ENCODE measurements at places on chromosomes 5 and 9.

DNA sequence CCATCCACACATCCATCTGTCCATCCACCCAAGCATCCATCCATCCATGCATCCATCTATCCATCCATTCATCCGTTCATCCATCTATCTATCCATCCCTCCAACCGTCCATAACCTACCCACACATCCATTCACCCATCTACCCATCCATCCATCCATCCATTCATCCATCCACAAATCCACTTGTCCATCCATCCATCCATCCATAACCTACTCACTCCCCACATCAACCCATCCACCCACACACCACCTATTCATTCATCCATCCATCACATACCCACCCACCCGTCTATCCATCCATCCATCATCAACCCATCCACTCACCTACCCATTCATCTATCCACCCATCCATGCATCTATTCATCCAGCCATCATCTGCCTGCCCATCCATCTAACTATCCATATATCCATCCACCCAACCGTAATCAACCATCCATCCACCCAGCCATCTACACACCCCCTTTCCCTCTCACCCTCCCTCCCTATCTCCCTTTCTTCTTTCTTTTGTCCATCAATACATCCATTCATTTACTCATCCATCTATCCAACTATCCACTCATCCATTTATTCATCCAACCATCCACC, 43.6 kb upstream of the CLPTM1L start:
- DNase-seq, result no peak

DNA sequence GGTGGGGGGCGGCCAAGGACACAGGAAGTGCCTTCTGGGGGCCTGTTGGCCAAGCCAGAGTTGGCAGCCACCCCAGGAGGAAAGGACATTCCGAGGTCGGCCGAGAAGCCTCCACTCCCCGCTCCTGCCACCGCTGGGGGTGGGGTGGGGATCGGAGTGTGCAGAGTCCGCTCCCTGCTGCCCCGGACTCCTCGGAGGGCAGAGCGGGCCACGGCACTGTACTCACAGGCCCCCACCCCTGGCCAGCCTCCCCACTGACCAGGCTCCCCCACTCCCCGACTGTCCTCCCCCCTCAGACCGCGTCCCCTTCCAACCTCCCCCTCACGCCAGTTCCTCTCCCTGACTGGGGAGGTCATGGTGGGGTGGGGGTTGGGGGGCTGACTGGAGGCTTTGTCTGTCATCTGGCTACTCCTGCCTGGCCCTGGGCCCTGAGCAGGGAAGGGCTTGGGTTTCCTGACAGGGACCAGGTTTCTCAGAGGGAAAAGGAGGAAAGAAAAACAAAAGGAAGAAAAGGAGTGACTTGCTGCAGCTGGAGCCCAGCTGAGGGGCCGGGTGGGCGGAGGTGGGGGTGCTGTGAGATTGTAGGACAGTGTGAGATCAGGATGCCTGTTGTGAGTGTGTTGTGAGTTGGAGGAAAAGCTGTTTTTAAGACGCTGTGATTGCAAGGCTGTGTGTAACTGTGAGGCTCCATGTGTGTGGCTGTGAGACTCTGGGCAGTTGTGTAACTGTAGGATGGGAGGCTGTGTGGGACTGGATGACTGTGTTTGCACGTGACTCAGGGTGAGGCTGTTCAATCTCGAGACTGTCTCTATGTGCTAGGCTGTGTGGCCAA, 29.7 kb downstream of the CNTFR start:
- no peak for DNase-seq

- DNase-seq, result no peak
These were observed 484.0 kb downstream of the ZNF608 start for GRCh38 chr5:124262470-124262869.

- DNase-seq, result no peak
These were observed 13.7 kb downstream of the ADAMTSL1 start for GRCh38 chr9:18487611-18488010.

DNA sequence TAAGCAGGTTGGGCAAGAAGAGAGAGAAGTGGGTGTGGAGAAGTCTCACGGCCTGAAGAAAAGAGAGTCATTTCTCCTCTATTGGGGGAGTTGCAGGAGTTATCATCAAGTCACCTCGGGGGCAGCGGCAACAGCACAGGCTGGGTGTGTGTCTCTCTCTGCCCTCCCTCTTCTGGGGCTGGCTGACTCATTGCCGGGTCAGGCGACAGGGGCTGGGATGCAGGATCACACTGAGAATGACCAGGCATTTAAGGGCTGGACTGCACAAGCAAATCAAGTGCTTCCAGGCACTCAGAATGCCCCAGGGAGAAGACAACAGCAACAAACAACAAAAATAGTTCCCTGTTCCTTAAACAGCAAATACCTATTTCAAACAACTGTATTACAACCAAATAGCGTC, 6.3 kb upstream of the EQTN start:
- no peak for DNase-seq

GRCh38 chr9:32010322-32010721, 374.1 kb upstream of the ACO1 start:
- no peak for DNase-seq

GRCh38 chr5:85484982-85485574, 1100.4 kb upstream of the EDIL3 start:
- DNase-seq, result no peak

GRCh38 chr9:108579757-108580439, 275.9 kb downstream of the ACTL7B start:
- no peak for DNase-seq

DNA sequence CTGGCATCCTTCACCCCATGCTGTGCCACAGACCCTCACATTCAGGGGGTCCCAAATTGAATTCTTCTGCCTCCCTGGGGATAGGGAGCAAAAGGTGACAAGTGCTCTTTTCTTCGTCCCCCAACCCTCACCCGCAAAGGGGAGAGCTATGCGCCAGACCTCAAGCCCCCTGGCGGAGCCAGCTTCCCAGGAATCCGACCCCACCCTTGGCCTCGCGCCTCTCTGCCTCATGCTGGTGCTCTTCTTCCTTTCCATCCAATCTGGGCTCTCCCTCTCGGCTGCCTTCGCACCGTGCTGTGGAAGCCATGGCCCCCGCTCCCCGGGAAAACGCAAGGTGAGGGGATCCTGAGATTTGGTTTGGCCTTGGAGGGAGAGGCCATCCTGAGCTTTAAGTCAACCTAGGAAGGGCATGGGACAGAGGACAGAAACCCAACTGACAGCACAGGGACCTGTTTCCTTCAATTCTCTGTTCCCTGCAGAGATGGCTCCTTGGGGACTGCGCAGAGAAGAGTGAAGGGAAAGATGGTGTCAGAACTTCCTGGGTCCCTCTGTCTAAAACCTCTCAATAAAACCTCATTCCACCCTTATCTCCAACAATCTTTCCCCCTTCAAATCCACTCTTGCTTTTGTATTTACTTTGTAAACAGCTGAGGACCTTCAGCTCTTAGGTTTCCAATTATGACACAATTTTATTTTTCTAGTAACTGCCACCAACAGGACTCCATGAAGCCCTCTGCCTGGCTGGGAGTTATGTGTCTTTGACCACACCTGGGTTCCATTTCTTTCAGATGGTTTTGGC, 36.3 kb upstream of the CRB2 start:
- DNase-seq, result no peak

DNA sequence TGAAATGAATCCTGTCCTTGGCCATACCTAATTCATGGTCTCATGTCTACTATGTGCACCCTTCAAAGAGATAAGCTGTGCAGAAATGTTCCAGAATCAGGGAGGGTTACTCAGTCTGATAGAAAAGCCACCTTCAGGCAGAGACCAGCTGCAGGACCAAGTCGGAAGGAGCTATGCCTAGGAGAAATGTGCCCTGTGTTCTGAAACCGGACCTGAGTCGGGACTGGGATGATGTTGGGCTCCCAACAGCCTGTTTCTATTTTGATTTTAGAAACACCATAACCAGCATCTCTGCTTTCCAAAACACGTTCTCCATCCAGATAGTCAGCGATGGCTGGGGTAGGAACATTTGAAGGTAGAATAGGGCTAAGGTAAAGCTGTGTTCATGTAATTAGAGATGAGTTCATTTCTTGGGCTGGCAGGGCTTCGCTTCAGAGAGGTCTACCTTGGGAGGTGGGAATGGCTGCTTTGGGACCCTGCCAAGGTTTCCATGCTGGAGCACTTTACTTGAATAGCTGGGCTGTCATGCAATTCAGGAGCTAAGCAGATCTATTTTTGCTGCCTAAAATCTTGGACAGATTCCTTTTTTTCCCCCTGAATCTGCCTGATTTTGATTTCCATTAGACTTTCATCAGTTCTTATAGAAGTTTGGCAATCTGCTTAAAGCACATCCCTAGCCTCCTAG, 2.8 kb downstream of the ADCY2 start:
- DNase-seq, result no peak

DNA sequence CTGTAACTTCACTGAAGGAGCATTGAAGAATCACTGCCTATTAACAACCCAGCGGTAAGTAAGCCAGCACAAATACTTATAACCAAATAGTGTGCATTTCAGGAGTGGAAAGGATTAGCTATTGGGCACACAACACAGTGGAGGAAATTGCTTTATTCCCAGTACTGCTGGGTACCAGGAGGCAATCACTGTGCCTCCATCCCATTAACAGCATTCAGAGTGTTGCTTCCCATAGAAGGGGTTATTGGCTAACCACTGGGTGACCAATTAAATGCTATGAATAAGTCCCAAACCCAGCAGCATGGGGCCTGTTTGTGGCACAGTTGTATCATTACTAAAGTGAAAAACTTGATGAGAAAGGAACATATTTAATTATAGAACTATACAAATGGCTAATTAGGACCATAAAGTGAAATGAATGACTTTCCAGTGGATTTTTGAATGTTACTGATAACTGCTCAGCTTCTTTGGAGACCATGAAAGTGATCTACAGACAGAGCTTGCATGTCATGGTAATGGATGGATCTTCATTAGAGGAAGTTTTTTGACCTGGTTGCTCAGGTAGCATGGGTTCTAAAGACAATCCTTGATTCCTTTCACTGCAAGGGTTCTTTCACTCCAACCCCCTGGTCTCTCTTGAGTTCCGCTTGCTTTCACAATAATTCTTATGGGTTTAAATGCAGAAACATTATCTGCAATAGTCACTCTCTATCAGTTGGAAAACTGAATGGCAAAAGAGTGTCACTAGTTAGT, 413.3 kb upstream of the RORB start:
- DNase-seq, result no peak

DNA sequence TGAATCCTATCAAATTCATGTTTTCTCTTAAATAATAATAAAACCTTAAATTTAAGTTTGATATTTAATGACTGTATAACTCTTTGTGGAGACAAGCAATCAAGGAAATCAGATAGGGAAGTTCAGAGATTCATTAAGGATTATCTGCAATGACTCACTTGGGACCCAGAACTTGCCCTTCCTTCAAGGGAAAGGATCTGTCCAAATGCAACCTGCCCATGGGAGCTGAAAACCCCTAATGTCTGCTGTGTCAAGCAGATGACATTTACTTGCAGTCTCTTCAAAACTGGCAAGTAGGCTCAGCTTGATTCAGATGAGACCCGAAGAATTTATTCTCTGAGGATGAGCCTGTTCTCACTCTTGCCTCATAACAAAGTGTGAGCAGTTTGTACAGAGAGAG, 1577.6 kb downstream of the EFNA5 start:
- no peak for DNase-seq

- no peak for DNase-seq
These were observed 1.7 kb downstream of the ADRA1B start for GRCh38 chr5:159917994-159918393.

DNA sequence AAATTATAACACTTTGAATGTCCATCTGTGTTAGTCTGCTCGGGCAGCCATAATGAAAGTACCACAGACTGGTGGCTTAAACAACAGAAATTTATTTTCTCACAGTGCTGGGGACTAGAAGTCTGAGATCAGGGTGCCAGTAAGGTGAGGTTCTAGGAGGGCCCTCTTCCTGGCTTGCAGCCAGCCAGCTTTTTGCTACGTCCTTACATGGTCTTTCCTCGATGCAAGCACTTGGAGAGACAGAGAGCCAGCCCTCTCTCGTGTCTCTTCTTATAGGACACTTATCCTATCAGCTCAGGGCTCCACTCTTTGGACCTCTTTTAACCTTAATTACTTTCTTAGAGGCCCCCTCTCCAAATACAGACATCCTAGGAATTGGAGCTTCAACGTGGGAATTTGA, 351.8 kb downstream of the SPOCK1 start:
- DNase-seq, result no peak

DNA sequence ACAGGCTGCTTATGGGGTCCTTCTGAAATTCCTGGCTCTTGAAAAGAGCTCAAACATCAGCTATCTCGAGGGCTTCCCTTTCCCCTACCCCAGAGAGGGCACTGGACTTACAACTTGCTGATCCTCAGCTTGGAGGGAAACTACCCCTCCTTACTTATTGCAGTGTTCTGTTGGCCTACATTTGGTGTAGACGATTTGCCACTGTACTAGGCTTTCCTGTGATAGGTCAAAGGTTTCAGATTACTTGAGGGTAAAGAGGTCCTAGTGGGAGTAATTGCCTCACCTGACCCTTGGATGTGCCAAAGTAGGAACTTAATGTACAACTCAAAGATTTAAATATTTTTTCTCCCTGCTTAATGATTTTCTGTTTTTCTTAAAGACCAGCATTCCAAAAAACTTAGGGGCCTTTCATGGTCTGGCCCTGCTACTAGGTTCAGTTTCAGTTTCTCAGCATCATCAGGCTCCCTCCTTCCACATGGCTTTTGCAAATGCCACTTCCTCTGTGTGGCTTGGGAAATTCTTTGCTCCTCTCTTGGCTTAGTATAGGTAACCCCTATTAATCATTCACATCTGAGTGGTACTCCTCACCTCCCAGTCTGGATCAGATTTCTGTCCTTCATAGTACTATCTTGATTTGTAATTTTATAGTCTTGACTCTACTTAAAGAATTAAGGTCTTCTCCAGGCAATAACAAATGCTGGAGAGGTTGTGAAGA, 32.4 kb downstream of the CYSTM1 start:
- no peak for DNase-seq

DNA sequence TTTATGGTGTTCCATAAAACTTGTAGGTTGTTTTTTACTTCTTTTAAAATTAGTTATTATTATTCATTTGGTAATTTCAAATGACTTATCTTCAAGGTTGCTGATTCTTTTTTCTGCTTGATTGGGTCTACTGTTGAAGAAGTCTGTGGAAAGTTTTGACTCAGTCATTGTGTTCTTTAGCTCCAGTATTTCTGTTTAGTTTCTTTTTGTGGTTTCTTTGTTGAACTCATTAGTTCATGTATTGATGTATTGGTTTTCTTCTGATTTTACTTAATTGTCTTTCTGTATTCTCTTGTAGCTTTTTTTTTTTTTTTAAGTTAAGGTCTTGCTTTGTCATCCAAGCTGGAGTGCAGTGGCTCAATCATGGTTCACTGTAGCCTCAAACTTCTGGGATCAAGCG, 345.4 kb upstream of the MEF2C start:
- no peak for DNase-seq

DNA sequence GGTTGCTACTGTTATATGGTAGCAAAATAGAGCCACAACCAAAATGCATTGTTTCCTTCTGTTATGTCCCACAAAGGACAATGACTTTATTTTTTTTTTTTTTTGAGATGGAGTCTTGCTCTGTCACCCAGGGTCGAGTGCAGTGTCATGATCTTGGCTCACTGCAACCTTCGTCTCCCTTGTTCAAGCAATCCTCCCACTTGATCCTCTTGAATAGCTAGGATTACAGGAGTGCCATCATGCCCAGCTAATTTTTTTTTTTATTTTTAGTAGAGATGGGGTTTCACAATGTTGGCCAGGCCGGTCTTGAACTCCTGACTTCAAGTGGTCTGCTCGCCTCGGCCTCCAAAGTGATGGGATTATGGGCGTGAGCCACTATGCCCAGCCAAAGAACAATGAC, 527.7 kb upstream of the SGCD start:
- DNase-seq, result no peak

GRCh38 chr9:105173306-105173705, 71.1 kb upstream of the SLC44A1 start:
- DNase-seq, result no peak

All from activated T-helper 1 cell treated with anti-CD3 and anti-CD28 coated beads, Interleukin-2, amount 50 U/mL, for 16 hours (primary cell).